ENCODE measurements at places on chromosomes 5 and 9.

GRCh38 chr9:35700031-35700430 lies 10.3 kb upstream of the TPM2 start:
- no peak for DNase-seq

- DNase-seq, result no peak
These were observed 341.0 kb downstream of the EBF1 start for GRCh38 chr5:158758675-158759074.

- no peak for DNase-seq
These were observed 56.2 kb upstream of the CKS2 start for GRCh38 chr9:89254773-89255125.

GRCh38 chr5:129271308-129271707 lies 176.8 kb downstream of the ISOC1 start:
- no peak for DNase-seq

DNA sequence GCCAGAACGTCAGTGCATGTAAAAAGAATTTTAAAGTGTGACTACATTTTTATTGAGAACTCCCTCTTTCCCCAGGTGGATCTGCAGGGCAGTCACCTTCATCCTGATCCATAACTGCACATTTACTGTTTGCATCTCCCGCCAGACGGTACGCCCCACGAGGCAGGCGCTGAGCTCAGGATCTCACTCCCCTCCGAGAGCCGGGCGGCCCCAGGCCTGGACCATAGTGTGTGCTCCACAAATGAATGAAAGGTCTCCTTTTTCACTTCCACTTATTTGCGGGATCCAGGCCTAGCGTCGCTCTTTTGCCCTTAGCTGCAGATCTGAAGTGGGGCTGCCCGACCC lies 378 bp downstream of the DROSHA start:
- DNase-seq, result peak; percentile 44

All from midbrain (tissue), 1 donor.